ENCODE measurements at places on chromosomes 5 and 9.

- no peak for DNase-seq
Observed at GRCh38 chr5:91141642-91142041, 241.5 kb downstream of the ARRDC3 start.

GRCh38 chr5:54727874-54728587 is 210.5 kb downstream of the SNX18 start:
- DNase-seq = no peak

- DNase-seq = no peak
Observed at GRCh38 chr9:127982912-127983311, 2.1 kb upstream of the EEIG1 start.

DNA sequence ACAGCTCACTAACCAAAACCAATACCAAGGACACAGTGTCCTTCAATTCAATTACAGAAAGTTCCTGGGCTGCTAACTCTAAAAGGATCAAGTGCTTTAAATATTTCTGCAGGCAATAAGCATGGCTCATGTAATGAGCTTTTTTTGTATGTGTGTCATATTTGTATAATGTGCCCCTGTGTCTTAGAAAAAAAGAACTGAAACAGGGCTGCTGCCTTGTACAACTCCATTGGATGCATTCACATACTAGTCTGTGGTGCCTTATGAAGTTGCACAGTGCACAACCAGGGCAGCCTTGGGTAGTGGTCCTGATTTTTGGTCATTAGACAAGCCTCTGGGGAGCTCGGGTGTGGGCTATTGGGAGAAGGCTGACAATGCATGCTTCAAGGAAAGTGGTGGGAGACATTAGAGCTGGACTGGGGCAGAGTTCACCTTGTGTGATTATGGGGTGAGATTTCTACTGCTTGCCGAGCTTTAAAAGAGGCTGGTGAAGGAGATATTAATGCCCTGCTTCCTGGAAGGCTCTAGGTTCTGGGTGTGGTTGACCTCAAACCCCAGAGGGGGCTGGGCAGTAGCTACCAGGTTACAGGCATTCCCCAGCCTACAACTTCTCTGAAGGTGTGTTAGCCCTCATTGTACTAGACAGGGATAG is 3.6 kb upstream of the CPEB4 start:
- no peak for DNase-seq

DNA sequence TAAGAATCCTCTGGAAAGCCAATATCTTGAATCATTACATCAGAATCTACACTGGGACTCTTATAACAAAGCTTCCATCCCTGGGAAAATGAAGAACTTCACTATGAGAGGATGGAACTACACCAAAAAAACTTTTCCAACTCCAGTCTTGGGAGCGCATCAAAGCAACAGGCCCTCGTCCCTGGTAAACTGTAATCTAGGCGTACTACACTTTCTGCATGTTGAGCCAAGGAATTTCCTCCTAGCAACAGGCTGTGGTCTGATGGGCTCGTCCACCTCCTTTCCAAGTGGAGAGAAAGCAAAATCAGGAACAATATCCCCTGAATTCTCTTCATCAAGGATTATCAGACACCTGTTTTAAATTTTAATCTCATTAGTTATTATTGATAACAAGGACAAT is 94.1 kb downstream of the NFIB start:
- DNase-seq = no peak

Data from activated T-cell treated with anti-CD3 and anti-CD28 coated beads for 1 hour (primary cell).